Natural killer cell treated with Interleukin-12 subunit alpha and Interleukin-12 subunit beta and Interleukin-15 and Interleukin-18, amount 100 ng/mL, for 72 hours (primary cell): ENCODE measurements at places on chromosomes 1 and 21. TPM values are rescaled to one million over a fixed set of nuclear protein-coding genes. Genes with fewer than 3 reads are reported as not detected.

DNA sequence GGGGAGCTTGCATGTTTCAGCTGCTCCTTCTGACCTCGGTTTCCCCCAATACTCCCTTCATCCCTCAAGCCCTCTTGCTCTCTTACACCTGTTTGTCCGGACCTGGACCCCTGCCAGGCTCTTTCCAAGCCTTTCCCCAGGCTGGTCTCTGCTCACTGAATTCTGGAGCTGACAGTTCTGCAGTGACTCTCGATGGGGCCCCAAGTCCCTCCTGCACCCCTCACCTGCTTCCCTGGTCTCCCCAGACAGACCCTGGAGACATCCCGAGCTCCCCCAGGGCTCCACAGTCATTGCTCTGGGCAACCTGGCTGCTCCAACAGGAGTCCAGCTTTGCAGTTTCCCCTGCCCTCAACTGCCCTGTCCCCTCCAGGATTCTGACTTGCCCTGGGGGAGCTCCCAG, 198.6 kb downstream of the GRIK3 start:
- DNase-seq, result no peak

DNA sequence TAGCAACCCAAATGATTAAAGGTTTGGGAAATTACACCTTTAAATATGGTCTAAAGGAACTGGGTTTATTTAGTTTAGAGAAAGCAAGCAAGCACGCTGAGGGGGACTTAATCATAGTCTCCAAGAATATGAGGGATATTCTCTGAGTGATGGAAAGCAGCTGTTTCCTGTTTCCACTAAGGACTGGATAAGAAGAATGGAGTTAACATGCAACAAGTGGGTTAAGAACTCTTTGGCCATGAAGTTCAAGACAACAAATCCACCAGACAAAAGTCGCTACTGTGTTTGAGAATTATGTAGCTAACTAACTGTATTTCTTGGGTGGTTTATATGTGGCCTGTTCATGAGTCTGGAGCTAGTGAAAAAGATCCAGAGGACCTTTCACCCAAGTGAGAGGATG, 85.7 kb downstream of the TGFB2 start:
- DNase-seq, result no peak

GRCh38 chr1:204025917-204026707, 46.8 kb upstream of the SOX13 start:
- DNase-seq, result no peak

Gene PEX10
- total RNA-seq, result 10.7 TPM

Gene SLC2A5
- total RNA-seq, result not detected

Gene UMODL1
- not detected for total RNA-seq

DNA sequence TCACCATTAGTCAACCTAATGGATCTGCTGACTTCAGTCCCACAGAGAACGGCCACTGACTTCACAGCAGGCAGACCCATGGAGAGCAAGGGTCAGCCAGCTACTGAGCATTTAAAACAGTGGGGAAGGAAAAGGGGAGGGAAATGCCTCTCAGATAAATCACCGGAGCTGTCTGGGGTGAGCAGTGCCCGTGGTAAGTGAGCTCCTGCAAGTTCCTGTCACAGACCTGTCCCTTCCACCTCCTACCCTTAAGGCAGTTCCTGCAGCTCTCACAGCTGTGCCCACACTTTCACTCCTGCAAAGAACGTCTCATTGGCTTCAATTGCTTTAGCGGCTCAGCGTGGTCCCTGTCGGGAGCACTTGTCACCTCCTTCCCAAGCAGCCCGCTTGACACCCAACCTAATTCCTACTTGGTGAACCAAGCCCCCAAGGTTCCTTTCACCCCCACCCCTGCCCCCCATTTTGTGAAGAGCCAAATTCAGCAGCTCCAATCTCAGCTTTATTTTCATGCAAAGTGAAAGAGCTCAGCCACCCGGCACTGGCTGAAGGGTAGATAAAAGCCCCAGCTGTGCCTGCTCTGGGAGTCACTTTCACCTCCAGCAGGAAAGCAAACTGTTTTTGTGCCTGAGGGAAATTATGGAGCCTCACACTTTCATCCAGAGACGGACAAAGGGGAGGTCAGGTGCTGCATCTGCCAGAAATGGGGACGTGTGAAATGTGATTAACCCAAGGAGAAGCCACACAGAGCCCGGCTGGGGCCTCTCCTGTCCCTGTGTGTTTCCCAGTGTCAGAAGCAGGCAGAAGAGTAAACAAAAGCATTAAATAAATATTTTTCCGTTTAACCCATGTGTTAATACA, 306.2 kb downstream of the TTLL7 start:
- DNase-seq, result no peak

DNA sequence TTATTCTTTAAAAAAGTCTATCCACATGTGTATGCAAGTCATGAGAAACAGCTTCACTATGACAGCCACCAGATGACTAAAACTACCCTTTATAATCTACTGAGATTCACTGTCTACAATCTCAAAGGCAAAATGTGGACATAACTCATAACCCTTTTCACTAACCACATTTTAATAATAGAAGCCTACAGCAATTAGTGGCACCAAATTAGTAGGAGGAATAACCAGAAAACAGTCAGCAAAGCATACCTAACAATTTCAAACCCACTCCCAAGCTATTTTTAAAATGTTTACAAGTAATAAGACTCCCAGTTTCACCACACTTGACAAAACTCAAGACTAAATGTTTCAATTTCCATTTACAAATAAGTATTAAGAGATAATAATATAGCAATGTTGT, 442.9 kb downstream of the PTPRC start:
- no peak for DNase-seq

- DNase-seq, result no peak
Measured at GRCh38 chr1:197844651-197845050, 57.8 kb upstream of the C1orf53 start.

GRCh38 chr1:48291421-48291820, 68.9 kb downstream of the SLC5A9 start:
- DNase-seq, result no peak

Gene TNFAIP8L2
- total RNA-seq, result 10.2 TPM

DNA sequence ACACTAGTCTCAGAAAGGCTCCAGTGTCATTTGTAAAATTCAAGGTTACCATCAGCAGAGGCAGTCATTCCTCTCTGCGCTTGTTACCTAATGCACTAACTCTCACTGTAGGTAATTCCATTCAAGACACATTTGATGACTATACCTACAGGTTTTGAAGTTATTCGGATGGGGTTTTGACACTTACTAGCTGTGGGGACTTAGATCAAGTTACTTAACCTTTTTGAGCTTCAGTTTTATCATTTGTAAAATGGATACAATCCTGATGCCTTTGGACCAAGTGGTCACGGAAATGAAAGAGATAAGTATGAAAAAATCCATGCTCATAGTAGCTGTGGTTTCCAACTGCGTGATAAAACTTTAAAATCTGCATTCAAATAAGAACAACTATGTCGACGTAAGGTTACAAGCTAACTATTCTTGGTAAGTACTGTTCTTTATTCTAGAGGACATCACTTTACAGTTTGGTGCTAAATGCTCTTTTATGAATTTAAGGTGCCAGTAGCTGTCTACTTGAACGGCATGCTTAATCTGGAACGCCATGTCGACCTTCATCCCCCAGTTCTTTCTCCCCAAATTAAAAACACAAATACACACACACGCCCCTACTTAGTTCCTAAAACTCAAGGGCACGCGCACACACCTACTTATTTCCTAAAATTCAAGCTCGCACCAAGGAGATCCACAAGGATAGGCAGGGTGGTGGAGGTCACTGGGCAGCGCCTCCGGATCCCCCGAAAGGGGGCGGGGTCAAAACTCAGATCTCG, 550 bp upstream of the NFYC start:
- no peak for DNase-seq

DNA sequence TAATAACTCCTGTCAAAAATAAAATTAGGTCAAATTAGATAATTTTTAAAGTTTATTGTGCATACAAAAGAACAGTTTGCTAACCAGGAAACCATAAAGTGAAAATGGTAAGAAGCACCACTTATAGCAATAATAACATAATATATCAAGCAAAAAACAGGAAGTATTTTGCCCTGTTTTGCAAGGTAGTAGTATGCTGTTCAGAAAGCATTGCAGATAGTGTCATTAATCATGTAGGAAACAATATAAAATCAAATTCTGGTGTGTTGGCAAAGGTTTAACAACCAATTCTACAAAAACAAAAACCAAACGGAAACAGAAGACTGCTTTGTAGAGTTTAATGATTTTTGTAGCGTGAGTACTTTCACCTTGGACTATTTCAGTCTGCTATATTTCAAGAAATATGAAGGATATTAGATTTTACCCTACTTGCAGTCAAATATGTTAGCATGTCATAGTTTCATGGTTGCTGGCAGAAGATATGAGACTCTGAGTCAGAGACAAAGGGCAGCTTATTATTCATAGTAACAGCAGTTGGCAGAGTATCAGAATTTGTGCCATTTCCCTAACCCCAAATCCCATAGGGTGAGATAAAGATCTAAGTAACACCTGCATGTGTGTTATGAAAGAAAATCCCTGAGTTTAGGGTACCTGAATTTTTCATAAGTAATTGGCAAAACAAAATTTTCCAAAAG, 729.0 kb upstream of the BRINP3 start:
- no peak for DNase-seq
